Pericardium fibroblast (primary cell): ENCODE measurements at places on chromosomes 13 and 19. TPM values are rescaled to one million over a fixed set of nuclear protein-coding genes. Genes with fewer than 3 reads are reported as not detected.

SPATA13 gene
- 3.8 and 13.0 TPM in 2 replicates for total RNA-seq

ZNF160 gene
- total RNA-seq: 12.9 and 16.6 TPM in 2 replicates

ZNF729 gene
- total RNA-seq: not detected in 2 replicates

ACER1 gene
- not detected in 2 replicates for total RNA-seq

NLRP4 gene
- not detected in 2 replicates for total RNA-seq

REEP6 gene
- 6.1 and 12.4 TPM in 2 replicates for total RNA-seq

NCR1 gene
- total RNA-seq: not detected in 2 replicates

ZNF575 gene
- 0.43 and 0.58 TPM in 2 replicates for total RNA-seq

LILRA5 gene
- not detected in 2 replicates for total RNA-seq

DIAPH3 gene
- total RNA-seq: 1.5 and 8.8 TPM in 2 replicates

URAD gene
- total RNA-seq: not detected in 2 replicates

SLC10A2 gene
- total RNA-seq: not detected in 2 replicates

PPAN gene
- total RNA-seq: 31.0 and 34.0 TPM in 2 replicates

ZNF573 gene
- total RNA-seq: 0.43 and 3.5 TPM in 2 replicates

MEDAG gene
- 49.2 and 210 TPM in 2 replicates for total RNA-seq

ACP7 gene
- not detected in 2 replicates for total RNA-seq
